Progenitor cell of endocrine pancreas (in vitro differentiated cells): ENCODE measurements at places on chromosomes 5 and 9.

GRCh38 chr9:17057729-17058128, 77.1 kb upstream of the CNTLN start:
- H3K4me3 ChIP-seq = no peak overlapping the region
- H3K4me1 ChIP-seq = no peaks in the 10 kb centered on the region
- no peak for DNase-seq

DNA sequence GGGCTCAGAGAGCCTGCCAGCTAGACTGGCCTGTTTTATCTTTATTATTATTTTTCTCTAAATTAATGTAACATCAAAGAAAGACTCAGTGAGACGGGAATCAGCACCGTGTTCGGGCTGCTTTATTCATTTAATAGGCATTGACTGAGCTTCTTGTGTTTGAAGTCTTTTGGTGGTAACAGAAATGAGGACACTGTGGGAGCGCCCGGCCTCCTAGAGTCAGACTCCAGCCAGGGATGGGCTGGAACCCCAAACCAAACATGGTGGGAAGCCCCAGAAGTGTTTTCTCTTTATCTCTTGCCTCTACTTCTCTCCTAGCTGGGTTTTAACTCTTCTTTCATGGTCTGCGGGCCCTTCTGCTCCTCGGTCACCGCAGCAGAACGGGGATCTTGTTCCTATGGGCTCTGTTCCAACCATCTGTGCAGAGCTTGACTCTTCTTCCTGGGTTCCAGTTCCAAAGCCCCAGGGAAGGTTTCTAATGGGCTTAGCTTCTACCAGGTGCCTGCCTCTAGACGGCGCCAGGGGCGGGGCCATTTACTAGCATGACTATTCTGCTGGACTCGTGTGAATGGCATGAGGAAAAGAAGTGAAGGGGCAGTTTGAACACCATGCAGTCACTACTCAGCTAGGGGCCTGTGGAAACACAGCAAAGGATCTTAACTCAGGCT, 123.8 kb downstream of the FGF18 start:
- no peak overlapping the region for H3K27ac ChIP-seq
- DNase-seq = no peak
- no peaks in the 10 kb centered on the region for H3K4me1 ChIP-seq
- no peak overlapping the region for H3K4me3 ChIP-seq
- H3K36me3 ChIP-seq = no peaks in the 10 kb centered on the region

DNA sequence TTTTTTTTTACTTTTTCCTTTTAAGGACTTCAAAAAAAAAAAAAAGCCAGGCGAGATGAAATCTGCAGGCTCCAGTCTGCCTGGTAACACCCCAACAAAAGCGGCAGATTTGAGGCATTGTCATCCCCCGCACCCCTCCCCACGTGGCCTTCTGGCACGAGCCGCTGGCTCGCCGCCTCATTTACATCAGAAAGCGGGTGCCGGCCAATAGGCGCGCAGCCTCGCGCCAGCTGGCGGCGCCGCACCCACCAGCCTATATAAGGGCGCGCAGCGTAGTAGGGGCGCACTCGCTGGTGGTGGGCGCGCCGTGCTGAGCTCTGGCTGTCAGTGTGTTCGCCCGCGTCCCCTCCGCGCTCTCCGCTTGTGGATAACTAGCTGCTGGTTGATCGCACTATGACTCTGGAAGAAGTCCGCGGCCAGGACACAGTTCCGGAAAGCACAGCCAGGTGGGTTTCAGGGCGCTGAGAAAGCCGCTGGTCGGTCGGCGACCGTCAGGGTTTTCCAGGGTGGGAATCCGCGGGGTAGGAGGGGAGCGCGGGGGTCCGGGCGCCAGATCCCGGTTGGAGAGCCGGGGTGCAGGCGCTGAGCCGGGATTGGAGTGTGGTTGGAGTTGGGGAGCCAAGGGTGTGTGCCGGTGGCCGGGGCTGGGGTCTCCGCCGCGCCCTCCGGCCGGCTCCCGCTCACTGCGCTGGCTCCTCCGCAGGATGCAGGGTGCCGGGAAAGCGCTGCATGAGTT, at the start of gene GADD45G:
Gene GADD45G (plus strand): TSS at position 284 of the 736 bp plus-strand sequence. CDS start 110 bp downstream, at position 394.
- H3K4me3 ChIP-seq = peak within 1 kb of the TSS; percentile 76
- DNase-seq = peak; percentile 64
- H3K4me1 ChIP-seq = peaks cover 22% of the 10 kb centered on the region
- H3K27ac ChIP-seq = peak within 1 kb of the TSS; percentile 82

DNA sequence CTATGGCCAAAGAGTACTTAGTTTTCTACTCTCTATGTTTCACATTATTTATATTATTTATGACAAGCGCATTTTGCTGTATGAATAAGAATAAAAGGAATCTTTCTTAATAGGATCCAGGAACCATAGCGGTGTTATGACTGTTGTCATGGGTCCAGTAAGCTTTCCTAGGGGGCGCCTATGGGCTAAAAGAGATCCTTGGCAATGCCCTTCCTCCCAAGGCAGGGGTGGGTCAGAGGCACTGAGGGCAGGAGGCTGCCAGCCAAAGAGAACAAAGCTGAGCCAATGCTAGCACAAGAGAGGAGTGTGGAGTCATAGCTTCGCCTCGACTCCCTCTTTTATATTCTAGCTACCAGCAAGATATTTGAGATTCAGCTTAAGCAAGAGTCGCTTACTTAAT, 98.4 kb upstream of the GNAQ start:
- H3K4me1 ChIP-seq = peaks cover 21% of the 10 kb centered on the region
- no peaks in the 10 kb centered on the region for H3K27me3 ChIP-seq
- H3K4me3 ChIP-seq = no peak overlapping the region
- no peaks in the 10 kb centered on the region for H3K36me3 ChIP-seq
- no peak overlapping the region for H3K27ac ChIP-seq

GRCh38 chr9:37134166-37134565, 13.8 kb downstream of the ZCCHC7 start:
- H3K27me3 ChIP-seq = no peaks in the 10 kb centered on the region
- H3K4me1 ChIP-seq = no peaks in the 10 kb centered on the region
- no peak for DNase-seq
- H3K27ac ChIP-seq = no peak overlapping the region
- H3K4me3 ChIP-seq = no peak overlapping the region

GRCh38 chr9:74800226-74800625, 87.5 kb downstream of the TRPM6 start:
- H3K27me3 ChIP-seq = no peaks in the 10 kb centered on the region
- H3K36me3 ChIP-seq = no peaks in the 10 kb centered on the region
- no peak overlapping the region for H3K4me3 ChIP-seq
- DNase-seq = no peak
- no peaks in the 10 kb centered on the region for H3K4me1 ChIP-seq

DNA sequence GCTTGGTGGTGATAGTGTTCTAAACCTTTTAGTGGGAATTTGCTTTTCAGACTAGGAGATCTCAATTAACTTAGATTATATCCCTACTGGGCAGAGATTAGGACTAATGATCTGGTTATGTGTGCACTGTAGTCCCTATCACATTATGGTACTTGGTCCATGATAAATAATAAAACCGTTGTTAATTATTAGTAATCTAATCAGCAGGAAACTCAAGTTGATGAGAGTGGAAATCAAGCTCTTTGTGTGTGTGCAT, 262.3 kb downstream of the ARHGAP26 start:
- H3K36me3 ChIP-seq = peaks cover 1% of the 10 kb centered on the region
- no peak overlapping the region for H3K4me3 ChIP-seq
- H3K27ac ChIP-seq = peak overlapping the region; percentile 63
- H3K27me3 ChIP-seq = no peaks in the 10 kb centered on the region
- peaks cover 16% of the 10 kb centered on the region for H3K4me1 ChIP-seq

DNA sequence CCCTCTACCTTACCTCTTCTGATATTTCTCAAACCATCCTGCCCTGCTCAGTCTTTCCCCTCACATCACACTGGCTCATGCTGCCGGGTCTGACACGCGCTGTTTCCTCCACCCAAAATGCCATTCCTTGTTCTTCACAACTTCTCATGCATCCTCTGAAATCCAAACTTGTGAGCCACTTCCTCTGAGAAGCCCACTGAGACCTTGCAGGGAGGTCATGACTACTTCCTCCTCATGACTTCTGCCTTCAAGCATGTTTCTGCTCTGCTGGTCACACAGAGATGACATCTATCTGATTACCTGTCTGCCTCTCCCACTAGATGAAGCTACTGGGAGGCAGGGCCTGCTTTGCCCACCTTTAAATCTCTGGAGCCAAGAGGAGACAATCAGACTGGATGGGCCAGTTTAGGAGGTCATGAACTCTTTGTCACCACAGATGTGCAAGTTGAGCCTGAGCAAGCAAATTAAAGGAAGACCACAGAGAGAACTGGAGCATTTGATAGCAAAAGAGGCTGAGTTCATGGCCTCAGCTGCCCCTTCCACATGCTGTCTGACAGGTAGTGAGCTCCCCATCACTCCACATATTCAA, 119.8 kb upstream of the TBC1D2 start:
- peaks cover 18% of the 10 kb centered on the region for H3K4me1 ChIP-seq
- no peak overlapping the region for H3K27ac ChIP-seq
- H3K4me3 ChIP-seq = no peak overlapping the region
- DNase-seq = no peak
- H3K36me3 ChIP-seq = no peaks in the 10 kb centered on the region

DNA sequence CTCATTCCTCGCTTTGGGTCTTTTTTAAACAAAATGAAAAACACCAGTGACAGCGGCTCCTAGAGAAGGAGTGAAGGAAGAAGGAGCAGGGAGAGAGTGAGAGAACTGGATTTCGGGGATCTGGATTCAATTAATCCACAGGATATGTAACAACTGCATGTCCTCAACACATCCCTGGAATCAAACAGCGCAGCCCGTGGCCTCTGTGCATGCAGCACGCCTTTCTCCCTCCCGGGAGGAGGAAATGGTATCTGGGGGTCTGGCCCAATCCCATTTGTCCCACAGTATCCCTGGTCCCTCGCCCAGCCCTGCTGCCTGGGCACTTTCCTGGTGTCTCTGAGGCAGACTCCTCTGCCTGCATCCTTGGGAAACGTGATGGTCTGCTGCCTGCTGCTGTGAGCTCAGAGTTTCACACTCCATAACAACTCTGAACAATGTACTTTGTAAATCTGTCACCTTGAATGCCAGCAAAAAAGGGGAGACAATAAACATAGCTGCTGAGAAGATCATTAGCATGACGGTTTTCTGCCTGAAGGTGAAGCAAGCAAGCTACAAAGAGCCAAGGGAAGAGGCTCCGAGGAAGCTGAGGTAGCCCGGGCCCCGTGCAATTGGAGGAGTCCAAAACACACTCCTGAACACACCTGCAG, 56.1 kb downstream of the PTCH1 start:
- peaks cover 20% of the 10 kb centered on the region for H3K4me1 ChIP-seq
- H3K27ac ChIP-seq = peak overlapping the region; percentile 47

DNA sequence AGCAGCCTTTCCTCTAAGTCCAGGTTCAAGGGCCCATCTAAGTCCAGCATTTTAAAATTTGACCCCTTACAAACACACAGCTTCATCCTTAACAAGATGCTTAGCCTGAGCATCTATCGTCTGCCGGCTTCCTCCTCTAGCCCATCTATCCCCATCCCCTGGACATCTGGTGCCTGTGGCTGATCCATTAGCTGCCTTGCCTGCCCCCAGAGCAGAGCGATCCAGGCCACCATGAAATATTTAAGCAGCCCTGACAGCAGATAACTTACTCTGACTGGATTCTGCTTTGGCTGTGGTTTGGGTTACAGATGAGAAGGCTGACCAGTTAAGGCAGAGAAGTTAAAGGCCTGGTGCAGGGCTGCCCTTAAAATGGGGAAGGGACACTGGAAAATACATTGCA, 30.9 kb upstream of the CPEB4 start:
- peaks cover 11% of the 10 kb centered on the region for H3K27me3 ChIP-seq
- H3K36me3 ChIP-seq = no peaks in the 10 kb centered on the region
- no peak overlapping the region for H3K27ac ChIP-seq
- peaks cover 33% of the 10 kb centered on the region for H3K4me1 ChIP-seq

GRCh38 chr5:38650540-38650939, 94.1 kb upstream of the LIFR start:
- H3K4me1 ChIP-seq = peaks cover 17% of the 10 kb centered on the region
- H3K27me3 ChIP-seq = no peaks in the 10 kb centered on the region
- H3K27ac ChIP-seq = no peak overlapping the region
- no peak overlapping the region for H3K4me3 ChIP-seq

DNA sequence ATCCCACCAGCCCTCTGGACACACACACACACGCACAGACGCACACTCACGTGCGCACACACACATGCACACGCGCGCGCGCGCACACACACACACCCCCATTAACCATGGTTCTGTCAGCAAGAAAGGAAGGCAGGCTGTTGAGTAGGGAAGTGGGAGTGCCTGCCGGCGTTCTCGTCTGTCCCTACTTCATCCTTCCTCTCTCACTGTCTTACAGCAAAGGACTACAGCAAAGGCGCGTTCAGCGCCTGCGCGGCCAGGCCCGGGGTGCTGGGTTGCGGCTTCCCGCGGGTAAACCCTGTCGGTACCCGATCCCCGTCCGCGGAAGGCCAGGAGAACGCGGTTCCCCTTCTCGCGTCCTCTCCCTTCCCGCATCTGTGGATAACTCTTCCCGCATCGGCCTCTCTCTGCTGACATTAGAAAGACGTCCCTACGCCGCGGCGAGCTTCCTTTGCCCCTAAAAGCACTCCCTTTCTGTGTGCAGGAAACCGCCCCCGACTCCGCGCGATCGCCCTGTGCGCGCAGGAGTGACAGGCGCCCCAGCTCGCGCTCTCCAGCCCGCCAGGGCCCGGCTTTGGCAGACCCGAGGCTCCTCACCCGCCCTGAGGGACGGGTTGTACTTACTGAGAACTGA, 219.2 kb downstream of the AGTPBP1 start:
- peak; percentile 14 for DNase-seq
- no peak overlapping the region for H3K27ac ChIP-seq
- peaks cover 2% of the 10 kb centered on the region for H3K4me1 ChIP-seq
- no peaks in the 10 kb centered on the region for H3K36me3 ChIP-seq

- DNase-seq = no peak
- H3K27me3 ChIP-seq = no peaks in the 10 kb centered on the region
- no peak overlapping the region for H3K4me3 ChIP-seq
These were observed 111.2 kb upstream of the LRRTM2 start for GRCh38 chr5:138986186-138986800.

DNA sequence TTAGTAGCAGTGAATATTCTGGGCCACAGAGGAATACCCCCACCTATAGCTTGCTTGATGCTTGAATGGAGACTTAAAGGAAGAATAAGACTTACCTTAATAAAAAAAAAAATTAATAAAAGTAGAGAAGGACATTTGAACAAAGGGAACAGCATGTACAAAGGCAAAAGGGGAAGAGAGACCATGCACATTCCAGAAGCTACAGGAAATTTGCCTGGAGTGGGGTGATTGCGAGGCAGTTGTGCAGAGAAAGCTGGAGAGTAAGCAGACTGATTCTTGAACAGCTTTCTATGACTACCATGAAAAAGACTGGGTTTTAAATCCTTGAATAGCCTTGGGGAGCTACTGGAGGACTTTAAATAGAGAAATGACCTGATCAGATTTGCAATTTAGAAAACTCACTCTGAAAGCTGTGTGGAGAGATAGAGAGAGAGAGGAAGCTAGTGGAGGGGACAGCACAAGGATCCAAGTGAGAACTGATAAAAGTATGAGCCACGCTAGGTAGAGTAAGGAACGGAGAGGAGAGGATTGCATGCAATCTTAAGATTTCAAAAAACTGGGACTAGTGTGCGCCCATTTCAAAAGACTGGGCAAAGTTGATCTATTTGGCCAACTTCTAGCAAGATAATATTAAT, 12.5 kb upstream of the SSBP2 start:
- DNase-seq = no peak
- no peaks in the 10 kb centered on the region for H3K27me3 ChIP-seq
- peaks cover 16% of the 10 kb centered on the region for H3K4me1 ChIP-seq
- H3K36me3 ChIP-seq = no peaks in the 10 kb centered on the region
- no peak overlapping the region for H3K27ac ChIP-seq

- peaks cover 2% of the 10 kb centered on the region for H3K4me1 ChIP-seq
- no peak overlapping the region for H3K27ac ChIP-seq
- no peak overlapping the region for H3K4me3 ChIP-seq
- H3K27me3 ChIP-seq = no peaks in the 10 kb centered on the region
- H3K36me3 ChIP-seq = peaks cover 13% of the 10 kb centered on the region
- DNase-seq = no peak
These were observed 5.3 kb downstream of the PRXL2C start for GRCh38 chr9:96649620-96650324.

GRCh38 chr9:41229408-41230401, 40.6 kb upstream of the ZNG1F start:
- no peak overlapping the region for H3K27ac ChIP-seq
- DNase-seq = no peak
- peaks cover 6% of the 10 kb centered on the region for H3K27me3 ChIP-seq
